ENCODE measurements at places on chromosomes 1 and 21.

- DNase-seq: no peak
Observed at GRCh38 chr1:152884966-152885624, 7.0 kb downstream of the SMCP start.

GRCh38 chr1:118961156-118961555 is 27.0 kb downstream of the TBX15 start:
- DNase-seq: no peak

- no peak for DNase-seq
Observed at GRCh38 chr1:168419736-168420135, 124.1 kb downstream of the XCL2 start.

DNA sequence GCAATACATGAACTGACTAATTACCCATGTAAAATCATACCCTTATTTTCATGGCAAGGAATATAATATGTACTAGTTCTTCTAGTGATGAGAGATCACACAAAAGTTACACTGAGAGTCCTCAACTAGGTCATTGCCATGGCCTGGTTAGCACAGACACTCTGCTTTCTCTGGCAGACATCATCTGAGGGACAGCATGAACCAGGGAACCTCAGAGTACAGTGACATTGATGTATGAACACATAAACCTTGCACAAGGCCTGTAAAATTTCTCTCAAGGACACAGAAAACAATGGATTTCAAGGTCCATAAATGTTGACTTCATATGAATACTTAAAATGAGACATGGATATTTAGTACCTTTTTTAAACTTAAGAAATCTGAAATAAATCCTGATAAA is 108.8 kb upstream of the MAGI3 start:
- no peak for DNase-seq

GRCh38 chr1:248243204-248243603 is 12.0 kb downstream of the OR2M4 start:
- DNase-seq: no peak

- peak; percentile 11 for DNase-seq
Observed at GRCh38 chr1:88773540-88774150, 89.6 kb downstream of the PKN2 start.

DNA sequence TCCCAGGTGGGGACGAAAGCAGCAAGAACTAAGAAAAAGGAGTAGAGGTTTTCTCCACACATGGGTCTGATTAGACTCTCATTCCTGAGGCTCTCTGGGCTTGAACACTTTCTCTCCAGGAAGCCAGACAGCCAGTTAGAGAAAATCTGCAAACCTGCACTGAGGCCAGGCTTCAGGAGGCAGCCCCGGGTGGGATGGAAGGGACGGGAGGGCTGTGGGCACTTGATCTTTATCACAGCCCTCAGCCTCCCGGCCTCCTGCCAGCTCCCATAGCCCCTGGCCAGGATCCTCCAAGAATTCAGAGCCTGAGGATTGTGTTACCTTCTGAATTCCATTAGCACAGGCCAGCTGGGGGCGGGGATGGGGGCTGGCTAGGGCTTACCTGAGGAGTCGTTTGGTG is 40.1 kb downstream of the SERTAD4 start:
- no peak for DNase-seq

DNA sequence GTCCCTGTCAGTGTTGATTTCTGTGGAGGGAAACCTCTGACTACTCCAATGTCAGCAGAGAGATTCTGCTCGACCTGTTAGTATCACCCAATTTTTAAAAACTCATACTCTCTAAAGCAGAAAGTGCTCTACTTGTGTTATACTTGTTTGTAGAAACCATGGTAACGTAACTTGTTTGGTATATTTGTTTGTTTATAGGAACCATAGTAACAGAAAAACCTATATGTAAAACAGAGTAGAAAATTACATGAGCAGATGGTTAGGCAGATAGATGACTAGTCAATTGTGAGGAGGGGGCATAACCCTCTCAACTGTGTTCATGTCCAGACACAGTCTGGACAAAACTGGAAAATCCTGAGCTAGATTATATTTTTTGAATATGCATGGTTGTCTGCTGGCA is 6.7 kb downstream of the TRIM45 start:
- DNase-seq: no peak

- no peak for DNase-seq
Observed at GRCh38 chr1:42014823-42015222, 96.1 kb upstream of the HIVEP3 start.

DNA sequence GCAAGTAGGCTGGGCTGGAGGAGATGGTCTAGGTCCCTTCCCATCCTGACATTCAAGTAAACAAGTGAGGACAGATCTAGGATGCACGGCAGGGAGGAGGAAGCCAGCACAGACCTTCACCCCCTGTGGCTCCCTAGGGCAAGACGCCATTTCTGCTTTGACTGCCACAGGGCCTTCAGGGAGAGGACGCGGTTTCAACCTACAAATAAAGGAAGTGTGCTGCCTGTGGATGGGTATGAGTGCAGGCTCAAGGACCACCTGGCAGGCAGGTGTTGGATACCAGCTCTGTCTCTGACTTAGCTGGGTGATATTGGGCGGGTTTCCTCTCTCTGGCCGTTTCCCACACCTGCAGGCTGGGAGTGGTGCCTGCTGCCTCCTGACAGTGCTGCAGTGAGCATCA is 16.2 kb downstream of the SLC2A1 start:
- DNase-seq: no peak
